Stimulated activated CD8-positive, alpha-beta memory T cell treated with anti-CD3 and anti-CD28 coated beads, Interleukin-7, amount 100 ng/mL, for 1 hour (primary cell): ENCODE measurements at places on chromosomes 16 and 17.

GRCh38 chr17:17494870-17495535 is 1.2 kb downstream of the RASD1 start:
- DNase-seq = no peak

GRCh38 chr16:90031931-90032673 is 12.8 kb upstream of the DBNDD1 start:
- no peak for DNase-seq

DNA sequence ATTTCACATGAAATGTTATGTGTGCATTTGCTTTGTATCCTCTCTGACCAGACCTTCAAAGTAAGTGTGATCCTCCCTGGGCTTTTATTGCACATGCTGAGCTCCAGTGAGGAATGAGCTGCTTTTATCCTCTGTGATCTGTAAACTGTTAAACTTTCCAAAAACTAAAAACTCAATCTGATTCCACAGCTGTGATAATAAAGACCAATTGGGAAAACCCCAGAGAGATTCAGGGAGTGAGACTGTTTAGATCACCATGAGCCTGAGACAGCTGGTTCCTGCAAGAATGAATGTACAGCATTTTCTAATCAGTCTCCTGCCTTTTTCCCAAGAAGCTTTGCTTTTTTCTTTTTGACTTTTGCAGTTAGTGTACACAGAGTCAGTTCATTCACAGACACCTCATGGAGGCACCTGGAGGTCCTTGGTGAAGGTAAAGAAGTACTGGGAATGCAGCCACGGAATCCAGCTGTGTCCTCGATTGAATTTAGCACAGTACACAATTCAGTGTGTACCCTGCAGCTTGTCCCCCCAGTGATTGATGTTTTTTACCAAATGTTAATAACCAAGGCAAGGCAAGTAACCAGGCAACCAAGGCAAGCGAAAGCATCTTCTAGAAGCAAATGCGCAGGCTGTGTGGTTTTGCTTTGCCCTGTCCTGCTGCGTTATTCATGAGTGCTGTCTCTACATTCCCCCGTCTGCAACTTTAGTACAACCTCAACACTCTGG is 182.6 kb downstream of the LGALS9B start:
- no peak for DNase-seq

DNA sequence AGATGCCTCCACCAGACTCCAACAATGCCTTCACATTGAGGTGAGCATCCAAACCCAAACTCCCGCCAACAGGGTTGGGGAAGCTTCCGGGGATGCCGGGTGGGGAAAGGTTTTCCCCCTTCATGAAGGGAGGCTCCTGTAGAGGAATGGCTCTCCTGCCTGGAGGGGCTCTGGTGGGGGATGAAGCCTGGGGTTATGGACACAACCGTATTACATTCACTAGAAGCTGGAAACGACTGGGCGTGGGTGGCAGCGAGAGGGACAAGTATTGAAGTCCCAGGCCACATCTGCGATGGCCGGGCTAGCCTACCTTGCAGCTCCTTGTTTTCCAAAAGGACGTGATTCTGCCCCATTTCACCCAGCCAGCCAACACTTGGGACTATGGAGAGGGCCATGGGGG is 321.1 kb downstream of the C16orf95 start:
- no peak for DNase-seq

DNA sequence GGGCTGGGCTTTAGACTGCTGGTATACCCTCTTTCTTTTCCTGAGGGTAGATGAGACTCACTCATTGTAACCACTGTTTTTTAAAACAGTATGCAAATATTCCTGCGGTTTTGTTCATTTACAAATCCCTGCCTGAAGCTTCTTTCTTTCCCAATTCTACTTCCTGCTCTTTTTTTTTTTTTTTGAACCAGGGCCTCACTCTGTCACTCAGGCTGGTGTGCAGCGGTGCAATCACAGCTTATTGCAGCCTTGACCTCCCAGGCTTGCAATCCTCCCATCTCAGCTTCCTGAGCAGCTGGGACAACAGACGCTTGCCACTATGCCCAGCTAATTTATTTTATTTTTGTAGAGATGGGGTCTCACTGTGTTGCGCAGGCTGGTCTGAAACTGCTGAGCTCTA is 8.0 kb upstream of the SULT1A1 start:
- DNase-seq = no peak

DNA sequence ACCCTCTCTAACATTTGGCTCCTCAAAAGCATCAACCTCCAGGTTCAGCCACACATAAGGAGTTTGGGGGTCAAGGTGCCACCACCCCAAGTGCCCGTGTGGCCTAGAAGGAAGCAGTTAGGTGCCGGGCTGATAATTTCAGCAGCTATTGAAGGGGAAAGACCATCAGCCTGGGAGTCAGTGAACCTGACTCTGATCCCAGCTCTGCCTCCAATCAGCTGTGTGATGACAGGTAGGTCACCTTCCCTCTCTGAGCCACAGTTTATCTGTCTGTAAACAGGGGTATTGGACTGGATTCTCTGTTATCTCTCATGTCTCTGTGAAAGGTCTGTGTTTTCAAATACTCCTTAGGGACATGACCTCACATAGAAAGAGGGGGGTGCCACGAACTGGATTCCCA is 3.9 kb downstream of the CRHR1 start:
- no peak for DNase-seq

- no peak for DNase-seq
Observed at GRCh38 chr16:57208926-57209325, 22.8 kb downstream of the RSPRY1 start.
